ENCODE measurements at places on chromosomes 11 and 22.

DNA sequence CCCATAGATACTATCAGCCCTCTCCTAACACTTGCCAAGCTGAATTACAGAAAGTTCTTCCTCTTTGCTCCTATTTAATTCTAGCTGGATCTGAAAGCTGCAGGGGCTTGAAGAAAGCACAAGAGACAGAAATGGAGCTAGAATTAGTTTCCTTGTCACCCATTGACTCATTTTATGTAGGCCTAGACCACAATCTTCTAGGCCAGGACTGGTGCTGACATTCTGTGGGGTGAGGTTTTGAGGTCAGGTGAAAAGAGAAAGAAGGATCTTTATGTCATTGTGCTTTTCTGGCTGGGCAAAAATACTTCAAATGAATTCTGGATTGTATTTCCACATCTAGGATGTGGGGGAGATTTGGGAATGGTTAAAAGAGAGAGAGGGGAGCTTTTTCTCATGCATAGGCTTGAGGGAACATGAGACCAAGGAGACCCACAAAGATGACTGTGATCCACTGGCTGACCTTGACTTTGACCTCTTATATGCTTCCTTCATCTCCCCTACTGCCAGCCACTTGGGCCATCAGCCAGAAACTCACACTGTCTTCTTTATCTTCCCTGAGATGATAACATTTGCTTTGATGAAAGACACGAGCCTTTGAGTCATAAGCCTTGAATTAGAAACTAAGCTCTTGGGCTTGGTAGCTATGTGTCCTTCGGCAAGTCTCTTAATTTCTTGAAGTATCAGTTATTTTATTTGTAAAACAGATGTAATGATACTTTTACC is 274.9 kb upstream of the CADM1 start:
- no peak for DNase-seq

- no peak for DNase-seq
Observed at GRCh38 chr11:776263-776560, 1.1 kb downstream of the GATD1 start.

GRCh38 chr11:68870470-68870869 is 28.8 kb upstream of the CPT1A start:
- DNase-seq, result no peak

DNA sequence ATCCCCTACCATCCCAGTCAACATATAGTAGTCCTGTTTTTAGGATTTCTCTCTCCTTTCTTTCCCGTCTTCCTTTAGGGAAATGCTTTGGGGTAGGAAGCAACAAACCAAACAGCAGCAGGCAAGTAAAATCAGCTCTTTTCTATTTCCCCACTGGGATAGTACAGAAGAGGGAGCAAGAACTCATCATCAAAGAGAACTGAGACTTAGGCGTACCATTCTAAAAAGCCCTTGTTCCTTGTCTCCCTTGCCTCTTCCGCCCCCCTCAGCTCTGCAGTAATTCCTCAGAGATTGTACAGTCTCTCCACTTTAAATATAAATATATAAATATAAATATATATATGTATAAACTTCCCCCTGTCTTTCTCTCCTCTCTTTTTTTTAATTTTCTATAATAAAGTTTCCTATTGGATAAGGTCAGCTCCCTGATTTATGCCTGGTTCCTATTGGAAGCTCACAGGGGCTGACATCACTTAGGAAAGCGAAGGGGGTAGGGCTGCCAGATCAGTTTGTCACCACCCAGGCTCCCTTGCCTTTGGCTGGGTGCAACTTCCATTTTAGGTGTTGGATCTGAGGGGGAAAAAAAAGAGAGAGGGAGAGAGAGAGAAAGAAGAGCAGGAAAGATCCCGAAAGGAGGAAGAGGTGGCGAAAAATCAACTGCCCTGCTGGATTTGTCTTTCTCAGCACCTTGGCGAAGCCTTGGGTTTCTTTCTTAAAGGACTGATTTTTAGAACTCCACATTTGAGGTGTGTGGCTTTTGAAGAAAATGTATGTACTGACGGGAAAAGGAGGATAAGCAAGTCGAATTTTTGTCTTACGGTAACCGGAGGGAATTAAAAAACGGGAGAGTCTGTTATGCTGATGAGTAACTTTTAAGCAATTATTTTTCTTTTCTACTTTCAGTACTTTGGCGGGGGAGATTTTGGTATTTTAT is at the start of gene CTNND1:
Gene CTNND1, plus strand, starts transcription at position 502 of the 934 bp plus-strand sequence. CDS start 29,677 bp downstream, outside the sequence.
- DNase-seq, result peak; percentile 98

DNA sequence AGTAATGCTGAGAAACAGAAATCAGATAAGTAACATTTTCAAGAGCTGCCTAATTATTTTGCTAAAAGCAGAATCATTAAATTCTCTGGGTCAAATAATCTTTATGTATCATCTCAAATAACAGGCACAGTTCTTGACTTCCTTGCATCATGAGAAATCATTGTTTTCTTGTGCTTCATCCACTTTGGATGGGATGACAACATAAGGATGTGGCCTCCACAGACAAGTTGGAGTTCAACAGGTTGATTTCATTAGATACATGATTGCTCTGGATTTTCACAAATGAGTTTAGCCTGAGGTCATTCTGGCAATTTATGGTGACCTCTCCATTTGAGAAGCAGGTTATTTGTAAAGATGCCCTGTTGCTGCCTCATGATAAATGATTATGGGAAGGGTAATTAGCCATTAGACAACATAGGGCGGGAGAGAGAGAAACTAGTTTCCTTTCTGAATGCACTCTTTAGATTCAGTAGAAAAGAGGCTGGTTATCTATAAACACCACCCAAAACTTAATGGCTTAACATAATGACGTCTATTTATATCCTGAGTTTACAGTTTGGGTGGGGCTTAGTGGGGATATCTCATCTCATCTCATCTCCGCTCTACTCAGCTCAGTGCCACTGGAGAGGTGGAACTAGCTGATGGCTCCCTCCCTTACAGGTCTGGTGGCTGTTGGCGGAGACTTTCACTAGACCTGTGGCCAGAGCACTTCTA is 35.0 kb upstream of the ADORA2A start:
- no peak for DNase-seq

Measured in fibroblast of upper back skin (primary cell).